ENCODE measurements at places on chromosomes 7 and 10. TPM values are rescaled to one million over a fixed set of nuclear protein-coding genes. Genes with fewer than 3 reads are reported as not detected.

DNA sequence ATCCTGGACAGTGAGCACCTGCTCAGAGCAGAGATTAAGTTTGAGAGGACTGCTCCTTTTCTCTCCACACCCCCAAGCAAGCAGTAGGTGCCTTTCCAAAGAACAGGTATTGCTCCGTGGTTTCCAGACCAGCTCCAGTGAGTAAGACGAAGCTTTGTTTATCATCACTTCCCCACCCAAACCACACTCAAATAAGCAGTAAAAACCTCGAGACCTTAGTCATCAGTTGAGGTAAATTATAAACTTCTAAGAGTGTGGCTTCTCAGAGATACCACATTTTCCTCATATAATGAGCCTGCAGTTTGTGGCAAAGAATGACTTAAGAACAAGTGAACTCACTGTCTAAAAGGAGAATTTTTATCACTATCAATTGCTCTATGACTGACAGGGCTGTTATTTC lies 50.0 kb upstream of the GRB10 start:
- H3K27me3 ChIP-seq = peaks cover 32% of the 10 kb centered on the region
- peak; percentile 55 for DNase-seq
- H3K4me3 ChIP-seq = no peak overlapping the region

DNA sequence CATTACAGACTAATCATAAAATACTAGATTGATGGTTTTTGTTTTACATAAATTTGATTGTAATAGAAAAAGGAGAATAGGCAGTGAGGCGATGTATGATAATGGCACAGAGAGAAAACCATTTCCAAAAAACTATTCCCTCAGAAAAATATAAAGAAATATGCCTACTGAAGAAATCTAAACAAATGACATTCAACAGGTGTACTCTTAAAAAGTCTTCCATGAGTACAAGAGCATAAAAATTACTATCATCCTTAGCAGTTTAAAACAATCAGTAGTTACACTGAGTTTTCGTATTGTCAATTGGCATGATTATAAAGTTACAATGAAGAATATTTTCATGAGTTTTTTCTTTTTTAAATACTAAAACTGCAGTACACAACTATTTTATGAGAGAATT lies 75.0 kb downstream of the ARHGAP12 start:
- no peak overlapping the region for H3K4me3 ChIP-seq
- H3K36me3 ChIP-seq = peaks cover 3% of the 10 kb centered on the region
- no peaks in the 10 kb centered on the region for H3K27me3 ChIP-seq
- H3K27ac ChIP-seq = no peak overlapping the region

GRCh38 chr10:24873281-24873683 lies 79.1 kb downstream of the PRTFDC1 start:
- peaks cover 45% of the 10 kb centered on the region for H3K4me1 ChIP-seq
- H3K36me3 ChIP-seq = peaks cover 8% of the 10 kb centered on the region
- no peaks in the 10 kb centered on the region for H3K27me3 ChIP-seq
- H3K4me3 ChIP-seq = peak overlapping the region; percentile 54
- peak; percentile 93 for DNase-seq

DNA sequence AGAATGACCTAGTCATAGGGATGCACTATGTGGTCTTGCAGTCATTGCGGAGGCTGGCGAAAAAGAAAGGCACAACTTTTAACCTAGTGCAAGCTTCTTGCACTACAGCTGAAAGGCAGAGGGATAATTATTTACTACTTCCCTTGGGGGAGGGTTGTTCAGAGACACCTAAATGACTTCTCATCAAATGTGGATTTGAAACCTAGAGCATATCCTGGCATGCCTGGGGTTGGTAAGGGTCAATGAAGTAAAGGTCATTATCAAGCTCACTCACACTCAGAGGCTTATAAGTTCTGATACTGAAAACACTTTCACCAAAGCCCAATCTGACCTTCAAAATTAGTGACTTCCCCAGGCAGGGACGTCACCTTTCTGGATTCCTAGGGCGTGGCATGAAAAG lies 108.9 kb upstream of the AMPH start:
- no peak for DNase-seq
- H3K4me1 ChIP-seq = peaks cover 19% of the 10 kb centered on the region
- H3K27ac ChIP-seq = no peak overlapping the region

DNA sequence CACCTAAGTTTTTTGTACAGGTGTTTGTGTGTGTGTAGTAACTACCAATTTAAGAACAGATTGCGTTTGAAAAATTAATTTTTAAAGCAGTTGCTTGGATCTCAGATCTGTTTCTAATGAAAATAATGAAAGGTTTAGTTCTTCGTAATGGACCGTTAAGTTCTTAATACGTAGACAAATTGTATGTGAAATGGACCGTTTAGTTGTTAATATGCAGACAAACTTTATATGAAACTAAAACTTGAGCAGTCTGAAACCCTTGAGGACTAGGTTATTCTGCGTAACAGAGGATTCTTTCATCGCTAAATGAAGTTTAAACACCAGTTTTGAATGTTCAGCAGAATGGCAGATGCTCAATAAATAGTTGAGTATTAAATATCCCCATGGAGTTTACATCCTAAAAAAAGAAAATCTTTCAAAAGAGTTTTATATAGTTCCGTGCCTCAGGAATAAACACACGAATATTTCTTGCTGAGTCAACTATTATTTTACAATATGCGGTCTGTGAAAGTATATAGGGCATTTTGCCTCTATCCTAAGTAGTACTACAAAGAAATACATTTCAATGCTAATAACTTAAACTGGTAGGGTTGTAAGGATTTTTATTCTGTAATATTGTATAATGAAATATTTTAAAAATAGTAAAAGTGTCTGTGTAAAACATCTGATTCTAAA lies 1.2 kb downstream of the DBF4 start:
- peaks cover 45% of the 10 kb centered on the region for H3K4me1 ChIP-seq
- H3K36me3 ChIP-seq = peaks cover 6% of the 10 kb centered on the region
- no peaks in the 10 kb centered on the region for H3K27me3 ChIP-seq
- no peak for DNase-seq
- H3K4me3 ChIP-seq = peak overlapping the region; percentile 99
- peak overlapping the region; percentile 97 for H3K27ac ChIP-seq

The GSTO2 gene
- total RNA-seq = 2.5 TPM

All from HFFc6 (cell line).